ENCODE measurements at places on chromosomes 1 and 21.

DNA sequence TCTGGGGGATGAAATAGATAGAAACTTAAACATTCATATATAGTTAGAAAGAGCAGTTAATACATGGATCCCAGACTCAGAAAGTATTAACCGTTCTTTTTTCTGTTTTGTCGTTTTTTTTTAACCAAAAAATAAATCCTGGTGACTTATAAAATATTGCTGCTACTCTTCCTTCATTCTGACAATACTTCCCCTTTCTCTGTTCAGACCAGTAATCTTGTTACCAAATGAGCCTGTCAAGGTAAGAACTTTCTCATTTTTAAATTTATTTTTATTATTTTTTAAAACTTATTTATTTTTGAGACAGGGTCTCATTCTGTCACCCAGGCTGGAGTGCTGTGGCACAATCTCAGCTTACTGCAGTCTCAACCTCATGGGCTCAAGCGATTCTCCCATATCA lies 13.7 kb downstream of the PTPN22 start:
- no peak for DNase-seq

GRCh38 chr1:204505674-204506200 lies 10.5 kb upstream of the MDM4 start:
- peak; percentile 44 for DNase-seq

- DNase-seq: no peak
Observed at GRCh38 chr1:25924454-25924853, 18.2 kb upstream of the STMN1 start.

- DNase-seq: no peak
Observed at GRCh38 chr1:115069659-115070308, 19.5 kb downstream of the TSPAN2 start.
